ENCODE measurements at places on chromosomes 6 and 20. TPM values are rescaled to one million over a fixed set of nuclear protein-coding genes. Genes with fewer than 3 reads are reported as not detected.
A peak's percentile ranks its signal among the peaks of the same experiment; 100 is the strongest.

DNA sequence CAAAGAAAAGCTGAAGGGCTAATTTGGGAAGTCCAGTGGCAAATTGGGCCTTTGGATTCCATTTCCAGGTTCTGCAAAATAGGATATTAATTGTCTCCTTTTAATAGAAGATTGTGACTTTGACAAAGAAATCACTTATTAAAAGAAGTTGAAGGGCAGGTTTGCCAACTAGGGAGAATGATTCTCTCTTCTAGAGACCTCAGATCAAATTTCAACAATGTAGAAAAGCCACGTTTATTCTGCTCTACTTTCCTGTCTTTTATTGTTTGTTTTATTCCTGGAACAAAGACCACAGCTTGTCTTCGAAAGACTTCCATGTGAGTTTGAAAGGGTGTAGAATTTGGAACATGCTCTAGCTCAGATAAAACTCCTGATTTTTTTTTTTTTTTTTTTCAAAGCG lies 65.5 kb upstream of the PRL start:
- DNase-seq, result no peak

Gene EFHC1
- total RNA-seq, result 6.2 TPM

Gene MUCL3
- total RNA-seq, result not detected

Gene CCN2
- total RNA-seq, result 76.5 TPM

GRCh38 chr6:166969390-166970002 lies 13.1 kb upstream of the RNASET2 start:
- no peak for DNase-seq

GRCh38 chr6:170045563-170045960 lies 245.3 kb downstream of the DLL1 start:
- no peak for DNase-seq

DNA sequence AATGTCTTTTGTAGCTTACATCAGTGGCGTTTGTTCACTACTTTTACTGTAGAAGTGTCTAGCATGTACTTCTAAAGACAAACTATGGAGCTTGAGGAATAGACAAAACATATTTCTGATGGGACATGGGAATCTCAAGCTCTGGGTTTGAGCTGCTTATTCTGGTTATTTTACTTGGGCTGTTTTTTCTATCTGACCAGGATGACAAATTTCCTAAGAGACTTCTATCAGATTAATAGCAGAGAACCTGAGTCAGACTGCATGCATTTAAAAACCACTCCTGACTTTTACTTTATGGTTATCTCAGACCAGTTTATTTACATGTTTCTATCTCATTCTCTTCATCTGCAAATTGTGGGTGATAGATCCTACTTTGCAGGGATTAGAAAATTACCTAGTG lies 1282.3 kb upstream of the GJE1 start:
- no peak for DNase-seq

DNA sequence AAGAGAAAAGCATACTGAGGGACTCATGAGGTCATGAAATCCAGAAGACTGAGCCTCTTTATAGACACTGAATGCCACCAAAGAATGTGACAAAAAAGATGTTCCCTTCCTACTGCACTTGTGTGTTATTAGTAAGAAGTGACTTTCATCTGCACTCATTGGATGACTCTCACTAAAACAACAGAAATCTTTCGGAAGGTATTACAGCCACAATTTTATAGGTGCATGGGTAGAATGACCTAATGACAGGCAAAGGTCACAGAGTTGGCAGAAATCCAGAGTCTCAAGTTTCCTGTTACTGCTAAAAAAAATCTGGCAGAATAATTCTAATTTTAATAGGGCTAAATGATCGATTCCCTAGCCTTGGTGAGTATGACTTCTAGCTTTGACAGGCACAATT lies 13.3 kb downstream of the PKHD1 start:
- DNase-seq, result no peak

DNA sequence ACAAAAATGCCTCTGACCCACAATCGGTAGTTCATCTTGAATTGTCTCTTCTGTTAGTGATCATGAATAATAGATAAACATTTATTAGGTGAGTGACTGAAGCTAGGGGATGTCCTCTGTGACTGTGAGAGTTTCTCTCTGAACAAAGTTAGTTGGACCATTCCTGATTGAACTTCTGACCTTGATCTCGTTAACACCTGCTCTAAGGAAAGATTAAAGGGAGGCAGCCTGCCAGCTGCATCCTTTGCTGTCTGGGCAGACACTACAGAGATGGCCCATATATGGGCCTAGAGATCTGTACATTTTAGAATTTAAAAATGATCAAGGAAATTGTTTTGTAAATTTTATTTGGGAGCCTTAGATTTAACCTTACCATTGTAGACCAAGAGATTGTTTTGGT lies 27.3 kb downstream of the MAPK14 start:
- DNase-seq, result no peak

DNA sequence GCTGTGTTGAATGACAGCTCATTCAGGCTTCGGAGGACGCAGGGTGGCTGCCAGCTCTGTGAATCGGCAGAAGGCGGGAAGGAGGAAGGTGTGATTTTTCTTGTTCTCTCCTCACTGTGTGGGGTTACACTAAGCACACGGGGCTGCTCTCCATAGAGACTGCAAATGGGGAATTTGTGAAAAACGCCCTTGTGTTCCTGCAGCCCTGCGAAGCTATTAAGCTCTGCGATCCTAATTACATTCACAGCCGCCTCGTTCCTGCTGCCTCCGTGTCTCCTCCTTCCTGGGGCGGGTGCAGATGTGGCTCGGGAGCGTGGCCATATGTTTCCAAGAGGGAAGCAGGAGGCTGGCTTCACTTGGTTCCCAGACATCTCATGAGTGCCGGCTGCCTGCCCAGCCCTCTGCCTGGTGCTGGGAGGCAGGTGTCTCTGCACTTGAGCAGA lies 124.0 kb downstream of the TOX2 start:
- DNase-seq, result peak; percentile 24

- no peak for DNase-seq
Observed at GRCh38 chr6:14798594-14798982, 447.3 kb upstream of the JARID2 start.

Data from cardiac septum (tissue), 1 donor.